Frontal cortex (tissue), 4 donors: ENCODE measurements at places on chromosomes 2 and 18.
A peak's percentile ranks its signal among the peaks of the same experiment; 100 is the strongest.

DNA sequence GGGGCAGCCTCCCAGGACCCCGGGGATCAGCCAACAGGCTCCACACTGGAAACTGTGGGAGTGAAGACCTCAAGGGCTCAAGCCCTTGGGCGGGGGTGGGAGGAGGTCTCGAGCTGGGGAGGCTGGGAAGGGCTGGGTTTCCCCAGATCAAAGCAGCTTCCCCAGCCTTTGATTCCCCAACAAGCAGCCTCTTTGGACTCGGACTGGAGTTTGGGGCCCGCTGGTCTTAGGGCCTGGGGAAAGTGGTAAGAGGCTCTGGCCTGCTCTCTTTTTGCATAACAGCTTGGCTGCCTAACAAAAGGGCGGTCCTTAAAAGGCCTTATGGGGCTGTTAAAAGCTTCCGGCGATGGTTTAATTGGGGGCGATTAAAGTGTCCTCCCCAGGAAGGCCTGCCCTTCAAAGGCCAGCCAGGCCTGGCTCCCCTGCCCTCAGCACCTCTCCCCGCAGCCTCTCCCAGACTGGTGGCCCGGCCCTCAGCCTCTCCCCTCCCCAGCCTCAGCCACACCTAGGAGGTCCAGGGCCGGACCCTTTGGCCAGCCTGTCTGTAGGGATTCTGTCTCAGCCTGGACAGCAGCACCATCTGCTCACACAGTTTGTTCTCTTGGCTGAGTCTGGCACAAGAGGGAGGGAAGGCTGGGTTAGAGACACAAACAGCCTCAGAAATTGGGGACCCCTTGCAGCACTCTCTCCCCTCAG lies 39.6 kb downstream of the ZFP36L2 start:
- DNase-seq, result no peak

GRCh38 chr2:113240150-113240914 lies 38.4 kb downstream of the PAX8 start:
- DNase-seq, result peak; percentile 72

DNA sequence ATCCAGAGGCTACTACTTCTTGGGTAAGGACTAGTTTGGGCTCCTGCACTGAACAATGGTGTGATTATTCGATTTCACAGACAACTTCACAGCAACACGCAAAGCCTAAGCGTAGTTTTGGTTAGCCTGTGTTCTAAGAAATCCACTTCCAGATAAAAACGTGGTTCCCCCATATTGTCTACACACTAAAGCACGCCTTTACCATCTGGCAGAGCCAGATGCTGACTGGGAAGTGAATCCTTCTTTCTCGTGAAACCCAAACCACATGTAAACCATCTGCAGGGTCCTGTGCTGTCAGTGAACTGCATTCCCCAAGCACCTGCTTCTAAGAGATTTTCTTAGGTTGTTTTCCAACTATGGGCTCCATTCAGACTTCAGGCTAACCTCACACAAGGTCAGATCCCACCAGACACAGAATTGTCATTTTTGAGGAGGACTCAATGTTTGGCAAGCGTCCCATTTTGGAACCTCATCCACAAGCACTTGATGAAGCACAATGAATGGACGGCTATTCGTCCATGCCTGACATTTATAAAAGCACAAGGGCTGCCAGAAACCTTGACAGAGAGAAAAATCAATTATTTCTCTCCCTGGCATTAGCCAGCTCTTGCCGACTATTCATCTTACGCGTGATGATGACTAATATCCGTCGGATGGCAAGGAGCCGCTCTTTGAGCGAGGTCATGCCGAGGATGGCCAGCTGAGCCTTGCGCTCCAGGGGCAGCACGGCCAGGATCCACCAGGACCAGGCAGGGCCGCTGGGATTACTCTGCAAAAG lies 38.4 kb downstream of the LONRF2 start:
- DNase-seq, result no peak

DNA sequence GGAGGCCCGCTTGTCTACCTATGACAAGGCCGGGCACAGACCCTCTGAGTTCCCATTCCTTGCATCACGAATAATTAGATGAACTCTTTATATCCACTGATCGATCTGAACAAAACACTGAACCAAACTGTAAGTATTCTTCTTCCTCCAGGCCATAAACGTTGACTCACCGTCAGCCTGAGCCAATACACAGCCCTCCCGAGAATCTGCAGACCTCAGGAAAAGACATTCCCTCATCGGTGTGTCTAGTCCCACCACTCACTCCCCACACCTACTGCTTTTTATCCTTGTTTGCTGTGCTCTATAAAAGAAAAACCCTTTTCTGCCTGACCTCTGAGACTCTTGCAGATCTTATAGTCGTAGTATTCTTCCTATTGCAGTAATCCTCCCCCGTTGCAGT lies 41.0 kb downstream of the TMEM87B start:
- no peak for DNase-seq

DNA sequence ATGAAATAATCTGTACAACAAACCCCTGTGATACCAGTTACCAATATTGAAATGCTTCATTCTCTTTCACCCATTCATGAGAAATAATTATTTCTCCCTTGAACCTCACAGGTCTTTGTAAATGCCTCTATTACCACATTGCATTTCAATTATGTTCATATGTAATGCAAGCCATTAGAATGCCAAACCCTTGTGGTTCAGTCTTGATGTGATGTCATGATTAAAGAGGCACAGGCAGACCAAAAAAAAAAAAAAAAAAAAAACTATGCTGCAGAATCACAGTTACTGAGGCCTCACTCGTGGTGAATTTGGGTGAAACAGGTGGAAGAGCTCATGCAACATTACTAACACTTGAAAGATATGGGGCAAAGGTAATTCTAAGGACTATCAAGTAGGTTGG lies 9.4 kb upstream of the EPG5 start:
- DNase-seq, result no peak

GRCh38 chr2:238263204-238264071 lies 23.6 kb upstream of the HES6 start:
- DNase-seq, result peak; percentile 78

DNA sequence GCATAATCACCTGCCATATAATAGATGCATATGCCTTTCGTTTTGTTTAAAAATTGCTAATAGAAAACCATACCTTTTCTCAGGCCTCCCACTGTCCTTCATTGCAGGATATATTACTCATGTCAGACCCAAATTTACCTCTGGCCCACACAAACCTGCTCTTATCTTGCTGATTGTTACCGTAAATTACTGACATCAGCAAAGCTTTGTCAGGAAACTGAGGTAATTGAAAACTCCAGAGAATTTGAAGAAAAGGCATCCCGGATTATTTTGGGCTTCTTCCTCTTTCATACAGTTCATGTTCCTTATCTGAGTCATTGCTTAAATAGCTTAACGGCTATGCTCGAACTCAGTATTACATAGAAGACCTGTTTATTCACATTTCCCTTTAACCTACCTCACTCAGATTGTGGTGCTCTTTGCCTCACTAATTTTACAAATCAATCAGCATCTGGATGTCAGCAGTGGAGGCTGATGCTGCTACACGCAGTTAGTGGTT lies 145.7 kb downstream of the ZEB2 start:
- no peak for DNase-seq

DNA sequence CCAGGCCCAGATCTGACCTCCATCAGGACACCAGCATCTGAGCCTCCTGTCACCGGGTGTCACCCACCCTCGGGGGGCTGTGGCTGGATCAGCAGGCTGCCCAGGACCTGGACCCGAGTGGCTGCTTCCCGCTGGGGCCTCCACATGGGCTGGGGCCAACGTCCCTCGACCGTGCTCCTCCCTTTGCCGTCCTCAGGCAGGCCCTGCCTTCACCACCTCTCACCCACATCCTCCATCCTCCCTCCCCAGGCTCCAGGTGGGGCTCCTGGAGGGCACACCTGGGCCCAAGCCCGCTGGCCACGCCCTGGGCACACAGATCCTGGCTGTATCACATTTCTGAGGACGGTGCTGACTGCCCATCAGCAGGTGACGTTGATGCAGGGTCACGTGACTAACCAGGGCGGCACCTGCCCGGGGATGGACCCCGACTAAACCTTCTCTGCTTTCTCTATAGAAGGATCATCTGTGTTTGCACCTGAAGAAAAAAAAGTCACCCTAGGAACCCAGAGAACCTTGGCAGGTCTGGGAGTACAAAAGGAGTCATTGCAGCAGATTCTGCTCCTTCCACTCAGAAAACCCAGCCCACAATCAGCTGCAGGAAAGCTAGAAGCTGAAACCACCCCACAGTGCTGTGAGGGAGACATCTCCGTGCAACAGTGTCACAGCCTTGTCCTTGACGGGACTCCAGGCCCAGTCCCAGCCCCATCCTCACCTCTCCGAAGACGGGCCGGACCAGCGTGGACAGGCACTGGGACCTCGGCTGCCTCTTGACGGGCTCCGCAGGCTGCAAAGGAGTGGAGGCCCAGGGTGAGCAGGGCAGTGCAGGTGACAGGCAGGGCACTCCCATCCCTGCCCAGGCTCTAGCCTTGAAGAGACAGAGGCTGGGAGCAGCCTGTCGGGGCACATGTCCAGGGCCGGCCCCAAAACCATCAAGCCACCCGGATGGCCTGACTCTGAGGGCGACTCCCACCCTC lies 11.2 kb downstream of the STK25 start:
- no peak for DNase-seq

- DNase-seq, result no peak
Measured at GRCh38 chr18:33128581-33128980, 311.9 kb downstream of the CCDC178 start.

DNA sequence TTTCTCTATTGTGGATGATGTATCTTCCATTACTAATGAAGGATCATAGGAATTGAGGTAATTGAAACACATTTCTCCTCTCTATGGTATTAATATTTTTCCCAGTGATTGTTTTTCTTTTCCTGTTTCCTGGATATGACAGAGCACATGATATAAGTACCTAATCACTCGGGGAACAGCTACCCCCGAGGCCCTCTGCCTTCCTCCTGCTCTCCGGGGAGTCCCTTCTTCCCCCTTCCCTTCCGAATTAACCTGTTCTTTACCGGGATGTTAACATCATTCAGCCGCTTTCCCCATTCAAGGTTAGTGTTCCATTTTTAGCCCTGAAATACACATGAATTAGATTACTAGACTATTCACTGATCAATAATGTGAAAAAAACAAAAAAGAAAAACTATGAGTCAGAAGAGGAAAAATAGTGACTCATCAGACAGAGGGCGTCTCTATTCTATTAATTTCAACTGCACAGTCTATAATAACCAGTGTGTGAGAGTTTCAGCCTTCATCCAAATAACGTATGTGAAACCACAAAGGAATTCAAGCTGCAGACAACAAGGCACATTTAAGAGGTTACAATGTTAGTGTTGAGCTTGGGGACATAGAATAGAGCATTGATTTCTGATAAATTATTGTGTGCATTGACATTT lies 450.8 kb downstream of the DLGAP1 start:
- no peak for DNase-seq

DNA sequence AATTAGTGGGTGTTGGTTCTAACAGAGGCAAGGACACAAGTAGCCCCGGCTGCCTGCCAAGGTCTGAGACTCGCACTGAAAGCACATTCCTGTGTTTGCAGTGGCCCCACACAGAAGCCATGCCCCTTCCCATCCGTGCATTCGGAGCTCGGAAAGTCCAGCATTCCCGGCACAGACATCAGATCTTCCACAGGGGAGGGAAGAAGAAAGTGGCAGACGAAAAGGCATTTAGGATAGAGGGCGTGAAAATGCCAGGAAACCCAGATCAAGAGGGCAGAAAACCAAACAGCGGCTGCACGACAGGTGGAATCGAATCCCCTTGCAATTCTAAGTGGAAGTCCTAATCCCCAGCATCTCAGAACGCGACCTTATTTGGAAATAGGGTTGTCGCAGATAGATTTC lies 105.5 kb upstream of the ASB18 start:
- DNase-seq, result no peak

DNA sequence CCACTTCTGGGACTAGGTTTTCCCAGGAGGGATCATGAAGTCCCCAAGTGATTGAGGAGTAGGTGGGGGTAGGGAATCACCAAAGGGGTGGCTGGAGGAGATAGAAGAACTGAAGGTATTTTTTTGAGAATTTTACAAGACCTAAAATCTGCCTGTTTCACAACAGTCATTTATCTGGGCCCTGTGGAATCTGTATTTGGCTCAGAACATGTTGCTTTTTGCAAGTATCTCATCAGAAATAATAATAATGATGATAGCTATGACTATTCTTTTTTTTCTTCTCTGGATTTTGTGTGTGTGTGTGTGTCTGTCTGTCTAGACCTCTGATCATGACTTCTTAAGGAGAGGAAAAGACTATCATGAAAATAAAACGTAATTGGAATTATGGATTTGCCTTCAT lies 13.9 kb downstream of the STON1 start:
- no peak for DNase-seq

DNA sequence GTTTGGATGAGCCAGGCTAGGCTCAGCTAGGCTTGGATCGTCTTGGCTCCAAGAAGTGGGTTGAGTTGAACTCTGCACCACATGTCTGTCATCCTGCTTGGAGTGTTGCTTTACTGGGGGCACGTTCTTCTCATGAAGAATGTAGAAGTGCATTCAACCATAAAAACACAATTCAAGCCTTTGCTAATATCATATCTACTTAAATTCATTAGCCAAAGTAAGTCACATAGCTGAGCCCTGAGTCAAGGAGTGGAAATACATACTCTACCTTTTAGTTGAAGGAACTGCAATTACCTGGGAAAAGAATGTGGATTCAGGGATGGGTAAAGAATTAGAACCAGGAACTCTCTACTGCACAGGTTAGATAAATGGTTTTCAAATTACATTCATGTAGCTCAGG lies 360.4 kb upstream of the KCNH7 start:
- DNase-seq, result no peak

- peak; percentile 46 for DNase-seq
Measured at GRCh38 chr2:101253013-101253702, 472 bp downstream of the CNOT11 start.

DNA sequence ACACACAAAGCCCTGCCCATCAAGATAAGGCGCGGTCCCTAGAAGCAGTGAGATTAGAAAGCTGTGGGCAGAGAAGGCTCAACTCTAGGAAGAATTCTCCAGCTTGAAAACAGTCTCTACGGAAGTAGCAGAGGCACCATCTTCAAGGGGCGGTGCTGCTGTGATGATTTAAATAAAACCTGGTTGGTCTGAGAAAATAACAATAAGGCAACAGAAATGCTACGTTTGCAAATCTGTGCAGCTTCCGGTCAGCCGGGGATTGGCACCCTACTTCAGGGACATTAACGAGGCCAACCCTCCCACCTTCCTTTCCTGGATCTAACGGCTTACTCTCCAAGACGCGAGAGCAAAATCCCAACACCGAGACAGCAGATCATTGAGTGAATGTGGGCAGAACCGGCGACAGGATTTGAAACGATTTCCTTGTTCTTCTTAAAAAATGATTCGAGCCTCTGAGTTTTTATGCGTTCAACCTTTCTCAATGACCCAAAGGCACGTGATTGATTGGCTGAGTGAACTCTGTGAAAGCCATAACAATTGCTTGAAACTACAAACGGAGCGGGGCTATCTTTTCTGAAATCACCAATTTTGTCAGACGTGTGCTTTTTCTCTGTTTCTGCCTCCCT lies 93.7 kb upstream of the ZNF516 start:
- no peak for DNase-seq
